ENCODE measurements at places on chromosomes 16 and 17.

DNA sequence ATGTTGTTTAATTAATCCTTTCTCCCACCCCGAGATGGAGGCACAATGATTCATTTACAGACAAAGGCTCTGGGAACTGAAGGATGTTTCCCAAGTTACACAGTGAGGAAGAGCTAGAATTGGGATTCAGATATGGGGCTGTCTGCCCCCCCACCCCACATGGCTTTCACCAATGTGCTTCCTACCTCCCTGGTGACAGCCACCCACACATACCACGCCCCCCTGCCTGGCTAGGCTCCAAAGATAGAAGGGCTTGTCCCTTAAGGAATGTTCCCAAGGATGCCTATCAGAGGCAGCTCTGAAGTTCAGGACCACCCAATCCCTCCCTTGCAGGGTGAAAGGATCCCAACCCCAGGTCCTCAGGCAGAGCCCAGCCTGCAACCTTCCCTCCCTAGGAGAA lies 32.9 kb downstream of the CFAP20 start:
- no peak for DNase-seq

DNA sequence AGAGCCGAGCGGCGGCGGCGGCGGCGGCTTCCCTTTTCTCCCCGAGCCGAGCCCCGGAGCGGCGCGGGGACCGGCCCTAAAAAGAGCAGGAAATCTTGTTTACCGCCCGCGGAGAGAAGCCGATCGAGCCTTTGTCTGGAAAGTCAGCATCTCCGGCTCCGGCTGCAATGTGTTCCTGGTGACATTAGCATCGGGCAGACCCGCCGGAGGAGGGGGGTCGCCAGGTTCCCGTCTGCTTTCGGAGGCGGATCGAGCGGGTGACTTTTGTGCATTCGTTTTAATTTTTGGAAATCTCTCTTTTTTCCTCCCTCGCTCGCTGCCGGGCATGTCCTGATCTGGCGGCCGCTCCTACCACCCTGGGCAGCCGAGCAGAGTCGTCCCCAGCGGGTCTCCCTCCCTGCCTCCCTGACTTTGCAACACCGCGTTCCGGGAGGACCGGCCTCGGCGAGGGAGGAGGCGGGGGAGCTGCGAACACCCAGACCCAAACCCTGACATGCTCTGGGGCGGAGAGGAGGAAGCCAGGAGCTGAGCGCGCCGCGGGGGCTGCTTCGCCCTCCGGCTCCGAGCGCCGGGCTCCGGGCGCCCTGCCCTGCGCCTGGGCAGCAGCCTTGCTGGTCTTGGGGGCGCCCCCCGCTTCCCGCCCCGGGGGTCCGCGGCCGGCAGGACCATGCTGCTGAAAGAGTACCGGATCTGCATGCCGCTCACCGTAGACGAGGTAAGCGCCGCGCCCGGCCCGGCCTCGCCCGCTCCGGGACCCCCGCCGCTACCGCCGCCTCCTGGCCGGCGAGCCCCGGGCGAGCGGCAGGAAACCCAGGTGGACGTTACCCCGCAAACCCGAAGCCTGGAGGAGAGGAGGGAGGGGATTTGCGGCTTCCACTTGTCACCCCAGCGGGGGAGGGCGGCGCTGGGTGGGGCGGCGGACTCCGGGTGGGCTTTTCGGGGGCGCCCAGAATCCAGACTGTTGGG lies 690 bp downstream of the PITPNC1 start:
- DNase-seq, result peak; percentile 43

GRCh38 chr16:85517154-85517553 lies 96.0 kb upstream of the GSE1 start:
- no peak for DNase-seq

DNA sequence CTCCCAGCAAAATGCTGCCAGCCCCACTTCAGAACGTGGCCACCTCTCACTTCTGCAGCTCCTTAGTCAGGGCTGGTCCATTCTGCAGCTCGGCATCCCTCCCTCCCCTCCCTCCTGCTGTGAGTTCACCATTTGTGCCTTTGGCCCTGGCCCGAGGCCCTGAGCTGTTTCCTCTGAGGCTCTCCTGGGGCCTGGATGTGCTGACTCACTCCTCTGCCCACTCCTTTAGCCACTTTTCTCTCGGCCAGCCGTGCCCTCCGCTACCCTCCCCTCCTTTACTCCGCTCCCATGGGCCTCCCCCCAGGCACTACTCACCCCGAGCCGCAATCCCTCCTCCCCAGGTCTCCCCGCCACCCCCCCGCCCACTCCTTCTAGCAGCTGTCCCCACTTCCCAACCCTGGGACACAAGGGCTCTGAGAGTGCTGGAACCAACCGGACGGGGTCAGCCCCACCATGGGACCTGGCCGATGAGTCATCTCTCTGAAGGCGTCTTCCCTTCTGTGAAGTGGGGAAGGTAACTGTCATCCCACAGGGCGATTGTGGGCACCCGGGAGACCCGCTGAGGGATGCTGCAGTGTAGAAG lies 11.5 kb downstream of the KCNG4 start:
- DNase-seq, result peak; percentile 92

DNA sequence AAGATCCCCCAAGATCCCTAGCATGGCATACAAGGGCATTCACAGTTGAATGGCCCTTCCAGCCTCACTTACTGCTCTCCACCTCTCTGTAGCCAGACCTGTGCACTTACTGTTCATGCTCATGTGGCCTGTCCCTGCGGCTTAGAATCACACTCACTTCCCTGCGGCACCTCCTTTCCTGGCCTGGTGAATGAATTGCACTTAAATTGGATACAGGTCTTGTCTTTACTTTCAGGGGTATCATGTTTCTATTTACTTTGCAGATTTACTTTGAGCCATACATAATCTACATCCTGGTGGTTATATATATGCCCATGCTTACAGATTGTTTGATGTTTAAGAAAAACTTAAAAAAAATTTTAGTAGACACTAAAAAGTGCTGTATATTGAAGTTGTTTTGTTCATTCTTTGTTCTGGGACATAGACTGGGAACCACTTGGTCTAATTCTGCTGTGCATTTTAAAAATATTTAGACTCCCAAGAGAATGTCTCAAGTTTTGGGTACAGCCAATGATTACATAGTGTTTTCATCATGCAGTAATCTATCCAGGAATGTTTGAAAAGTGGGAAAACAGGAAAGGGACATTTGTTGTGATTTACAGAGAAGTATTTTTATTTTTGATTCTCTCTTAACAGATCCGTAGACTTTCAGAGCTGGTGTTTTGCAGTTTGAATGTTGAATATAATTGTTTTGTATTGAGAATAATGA lies 63.9 kb downstream of the NUP88 start:
- peak; percentile 29 for DNase-seq

DNA sequence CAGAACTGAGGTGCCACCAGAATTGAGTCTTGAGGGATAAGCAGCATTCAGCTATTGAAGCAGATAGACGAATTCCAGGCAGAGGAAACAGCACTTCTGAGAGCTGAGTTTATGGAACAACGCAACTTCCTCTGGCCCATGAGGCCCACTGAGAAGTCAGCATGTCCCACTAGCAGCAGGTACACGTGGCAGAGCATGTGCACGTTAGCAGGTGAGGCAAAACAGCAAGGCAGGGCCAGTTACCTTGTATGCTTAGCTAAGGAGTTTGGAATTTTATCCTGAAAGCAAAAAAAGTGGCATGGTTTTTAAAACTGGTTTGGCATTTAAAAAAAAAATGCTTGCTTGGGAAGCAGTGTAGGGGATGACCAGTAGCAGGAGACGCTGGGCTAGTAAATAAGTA lies 305.6 kb downstream of the CPPED1 start:
- DNase-seq, result no peak

DNA sequence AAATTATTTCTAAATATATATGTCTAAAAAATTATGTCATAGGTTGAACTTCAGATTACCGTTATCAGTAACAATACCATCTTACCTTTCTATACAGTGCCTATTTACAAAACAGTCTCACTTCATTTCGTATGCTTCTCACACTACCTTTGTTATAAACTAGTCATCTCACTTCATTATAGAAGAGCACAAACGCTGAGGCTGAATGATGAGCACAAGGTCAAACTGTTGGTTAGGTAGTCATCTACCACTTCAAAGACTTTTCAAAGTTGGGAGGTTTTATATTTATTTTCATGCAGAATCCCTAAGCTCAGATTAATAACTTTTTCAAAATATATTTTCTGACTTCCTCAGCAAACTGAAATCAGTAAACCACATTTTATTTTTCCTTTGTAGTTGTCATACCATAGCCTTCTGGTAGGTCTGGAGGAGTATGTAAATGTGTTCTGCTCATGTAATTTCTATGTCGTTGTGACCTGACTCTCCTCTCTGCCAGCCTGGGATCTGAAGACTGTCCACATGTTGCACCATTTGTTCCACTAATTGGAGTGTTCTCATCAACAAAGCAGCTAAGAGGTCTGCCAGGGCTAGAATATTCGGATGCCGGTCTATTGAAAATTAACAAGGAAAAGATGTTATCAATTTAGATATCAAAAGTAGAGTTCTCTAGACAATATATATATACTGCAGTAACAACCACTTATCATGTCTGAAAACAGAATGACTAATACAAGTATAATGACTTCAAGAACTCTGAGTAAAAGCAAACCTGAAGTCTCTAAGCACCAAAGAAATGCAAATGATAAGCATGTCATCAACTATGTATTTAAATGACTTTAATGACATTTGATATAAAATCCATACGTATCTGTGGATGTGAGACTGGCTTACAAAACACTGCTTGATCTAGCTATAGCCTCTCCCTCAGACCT lies 73.9 kb downstream of the CEP95 start:
- DNase-seq, result no peak

GRCh38 chr17:11916091-11916490 lies 81.2 kb downstream of the ZNF18 start:
- no peak for DNase-seq

- no peak for DNase-seq
Measured at GRCh38 chr16:49443576-49443975, 70.0 kb downstream of the C16orf78 start.
